CD4-positive, alpha-beta T cell (primary cell): ENCODE measurements at places on chromosomes 11 and 22.

DNA sequence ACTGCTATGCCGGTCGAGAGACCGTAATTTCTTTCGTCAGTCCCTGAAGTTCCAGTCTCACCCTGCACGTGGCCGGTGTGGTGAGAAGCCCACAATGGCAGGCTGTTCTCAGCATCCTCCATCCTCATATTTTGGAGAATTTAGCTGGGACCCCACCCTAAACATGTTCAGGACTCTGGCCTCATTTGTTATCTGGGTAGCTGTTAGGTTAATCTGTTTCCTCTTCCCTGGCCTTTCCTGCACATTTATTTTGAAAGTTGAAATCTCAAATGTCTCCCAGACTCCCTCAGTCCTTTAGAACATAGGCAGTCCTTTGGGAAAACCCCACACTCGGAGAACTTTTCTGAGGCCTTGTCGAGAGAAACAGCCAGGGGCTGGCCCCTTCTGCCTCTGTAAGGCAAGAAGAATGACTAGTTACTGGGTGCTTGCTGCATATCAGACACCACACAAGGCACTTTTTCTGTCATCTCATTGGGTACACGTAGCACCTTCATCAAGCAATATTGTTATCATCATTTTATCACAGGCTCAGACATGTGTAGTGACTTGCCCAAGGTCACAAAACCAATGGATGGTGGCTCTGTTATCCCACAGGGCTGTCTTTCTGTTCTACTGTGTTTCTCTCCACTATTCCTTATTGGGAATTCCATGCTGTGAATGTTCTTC lies 109.3 kb upstream of the CRYBB3 start:
- H3K4me1 ChIP-seq, result peaks cover 2% of the 10 kb centered on the region
- no peak overlapping the region for H3K27ac ChIP-seq
- no peak for DNase-seq
- no peak overlapping the region for H3K4me3 ChIP-seq
- H3K27me3 ChIP-seq, result no peaks in the 10 kb centered on the region

- no peaks in the 10 kb centered on the region for H3K27me3 ChIP-seq
- H3K4me1 ChIP-seq, result no peaks in the 10 kb centered on the region
- no peak for DNase-seq
- no peak overlapping the region for H3K4me3 ChIP-seq
- H3K36me3 ChIP-seq, result no peaks in the 10 kb centered on the region
- no peak overlapping the region for H3K27ac ChIP-seq
Observed at GRCh38 chr11:12930850-12931249, 78.3 kb upstream of the RASSF10 start.

- peak overlapping the region; percentile 84 for H3K4me3 ChIP-seq
- no peaks in the 10 kb centered on the region for H3K36me3 ChIP-seq
- H3K27ac ChIP-seq, result peak overlapping the region; percentile 81
- H3K27me3 ChIP-seq, result no peaks in the 10 kb centered on the region
- H3K4me1 ChIP-seq, result peaks cover 51% of the 10 kb centered on the region
Observed at GRCh38 chr22:40044870-40045834, 50.4 kb downstream of the FAM83F start.

DNA sequence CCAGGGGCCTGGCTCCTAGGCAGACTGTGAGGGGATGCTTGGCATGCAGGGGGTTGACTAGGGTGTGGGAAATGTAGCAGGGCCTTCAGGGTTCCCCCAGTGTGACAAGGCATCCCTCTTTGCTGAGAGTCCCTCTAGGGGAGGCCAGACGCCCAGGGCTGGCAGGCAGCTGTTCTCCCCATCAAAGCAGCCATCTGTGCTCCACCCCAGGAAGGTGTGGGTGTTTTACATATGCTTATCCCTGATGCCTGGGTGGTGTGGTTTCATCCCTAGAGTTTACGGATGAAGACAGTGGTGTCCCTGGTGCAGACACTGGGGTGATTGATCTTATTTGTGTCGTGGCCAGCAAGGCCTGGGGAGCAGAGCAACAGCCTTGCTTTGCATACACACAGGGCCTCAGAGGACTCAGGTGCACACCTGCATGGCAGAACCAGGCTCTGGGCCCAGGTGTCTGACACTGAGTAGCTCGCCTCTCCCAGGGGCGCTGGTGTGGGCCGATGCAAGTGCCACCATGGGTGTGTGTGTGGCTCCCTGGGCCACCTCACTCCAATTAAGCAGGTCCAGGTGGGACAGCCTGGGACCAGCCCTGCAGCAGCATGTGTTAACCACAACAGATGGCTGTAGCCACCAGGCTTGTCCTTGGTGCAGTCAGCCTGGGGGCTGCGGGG lies 74.2 kb downstream of the MED15 start:
- peaks cover 60% of the 10 kb centered on the region for H3K4me1 ChIP-seq
- no peaks in the 10 kb centered on the region for H3K27me3 ChIP-seq
- no peak for DNase-seq
- no peak overlapping the region for H3K27ac ChIP-seq
- no peak overlapping the region for H3K4me3 ChIP-seq
- peaks cover 98% of the 10 kb centered on the region for H3K36me3 ChIP-seq

DNA sequence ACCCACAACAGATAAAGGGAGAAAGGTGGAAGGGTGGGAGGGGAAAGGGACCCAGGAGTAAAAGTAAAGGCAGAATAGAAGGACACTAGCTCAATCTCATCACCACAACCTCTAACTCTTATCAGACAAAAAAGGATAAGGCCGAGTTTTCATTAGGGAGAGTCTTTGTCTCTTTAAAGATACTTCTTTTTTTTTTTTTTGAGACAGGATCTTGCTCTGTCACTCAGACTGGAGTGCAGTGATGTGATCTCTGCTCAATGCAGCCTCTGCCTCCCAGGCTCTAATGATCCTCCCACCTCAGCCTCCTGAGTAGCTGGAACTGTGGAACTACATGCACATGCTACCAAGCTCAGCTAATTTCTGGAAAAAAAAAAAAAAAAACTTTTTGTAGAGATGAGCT lies 85.6 kb upstream of the CHRM4 start:
- H3K4me3 ChIP-seq, result no peak overlapping the region
- H3K36me3 ChIP-seq, result peaks cover 3% of the 10 kb centered on the region
- H3K27ac ChIP-seq, result no peak overlapping the region
- no peak for DNase-seq
- H3K4me1 ChIP-seq, result peaks cover 3% of the 10 kb centered on the region
- H3K27me3 ChIP-seq, result no peaks in the 10 kb centered on the region

DNA sequence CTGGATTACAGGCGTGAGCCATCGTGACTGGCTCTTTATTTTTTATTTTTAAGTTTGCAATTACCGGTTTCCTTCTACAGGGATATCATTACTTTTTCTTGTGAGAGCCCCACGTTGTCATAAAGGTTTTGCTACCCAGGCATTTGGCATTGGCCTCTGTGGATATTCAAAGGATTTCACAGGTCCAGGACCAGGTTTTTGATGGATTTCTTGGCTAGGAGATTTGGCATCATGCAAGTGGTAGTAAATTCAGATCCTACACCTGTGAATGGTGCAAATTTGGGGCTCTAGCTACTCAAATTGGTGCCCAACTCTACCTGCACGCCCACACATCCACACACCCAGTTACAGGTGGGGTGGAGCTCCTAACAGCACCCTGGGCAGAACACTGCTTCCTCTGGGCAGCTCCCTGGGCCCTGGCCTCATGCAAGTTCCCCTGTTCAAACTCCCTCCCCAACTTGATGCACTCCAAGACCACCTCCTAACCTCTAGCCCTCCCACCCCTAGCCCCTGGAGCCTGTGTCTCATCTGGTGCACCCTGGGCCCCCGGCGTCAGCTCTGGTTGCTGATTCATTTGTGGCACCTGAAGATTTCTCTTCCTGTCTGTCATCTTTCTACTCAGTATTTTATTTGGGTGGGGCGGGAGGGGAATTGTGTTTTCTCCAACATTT lies 9.3 kb upstream of the MRGPRD start:
- DNase-seq, result no peak
- no peaks in the 10 kb centered on the region for H3K4me1 ChIP-seq
- no peaks in the 10 kb centered on the region for H3K36me3 ChIP-seq
- no peak overlapping the region for H3K4me3 ChIP-seq
- peaks cover 2% of the 10 kb centered on the region for H3K27me3 ChIP-seq

DNA sequence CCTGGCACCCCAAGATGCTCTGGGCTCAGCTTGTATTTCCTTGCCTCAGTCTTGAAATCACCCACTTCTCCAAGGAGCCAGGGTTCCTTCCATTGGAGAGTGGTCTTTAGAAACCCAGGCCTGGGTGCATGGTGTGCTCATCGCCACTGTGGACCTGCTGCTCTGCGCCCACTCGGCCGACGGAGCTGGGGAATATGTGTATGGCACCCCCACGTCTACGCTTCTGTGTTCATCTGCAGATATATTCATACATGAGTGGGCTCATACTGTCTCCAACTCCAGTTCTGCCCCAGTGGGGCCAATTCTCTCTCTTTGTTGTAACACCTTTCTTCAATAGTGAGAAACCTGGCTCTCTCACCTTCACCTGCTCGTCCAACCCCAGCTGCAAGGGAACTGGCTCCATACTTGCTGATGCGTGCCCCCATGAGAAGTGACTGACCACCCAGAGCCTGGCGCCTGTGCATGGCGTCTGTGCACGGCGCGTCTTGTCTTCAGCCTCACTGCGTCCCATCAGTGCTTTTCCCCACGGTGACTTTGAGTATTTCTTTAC lies 39.8 kb downstream of the KCNQ1 start:
- no peaks in the 10 kb centered on the region for H3K27me3 ChIP-seq
- no peak overlapping the region for H3K4me3 ChIP-seq
- no peak for DNase-seq

- peak overlapping the region; percentile 89 for H3K4me3 ChIP-seq
- H3K4me1 ChIP-seq, result peaks cover 87% of the 10 kb centered on the region
- no peak for DNase-seq
- peak overlapping the region; percentile 68 for H3K27ac ChIP-seq
Observed at GRCh38 chr11:128506356-128506755, 81.0 kb downstream of the ETS1 start.

DNA sequence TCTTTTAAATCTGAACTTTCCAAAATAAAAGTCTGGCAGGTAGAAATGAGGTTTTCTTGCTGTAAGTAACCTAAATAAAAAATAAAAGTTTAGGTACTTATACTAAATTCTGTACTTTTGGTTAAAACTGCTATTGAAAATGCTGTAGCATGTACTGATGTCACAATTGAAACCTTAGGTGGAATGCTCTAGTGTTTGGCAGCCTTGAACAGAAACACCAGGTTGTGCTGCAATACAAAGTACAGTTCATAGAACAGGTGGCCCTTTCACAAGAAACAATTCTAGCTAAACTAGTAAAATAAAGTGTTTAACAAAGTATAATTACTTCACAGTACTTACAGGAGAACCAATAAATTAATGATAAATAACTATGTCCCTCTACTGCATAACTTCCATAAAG lies 25.1 kb downstream of the NPAT start:
- no peaks in the 10 kb centered on the region for H3K27me3 ChIP-seq
- H3K36me3 ChIP-seq, result peaks cover 66% of the 10 kb centered on the region
- H3K4me3 ChIP-seq, result no peak overlapping the region
- H3K4me1 ChIP-seq, result peaks cover 38% of the 10 kb centered on the region
- peak; percentile 10 for DNase-seq

DNA sequence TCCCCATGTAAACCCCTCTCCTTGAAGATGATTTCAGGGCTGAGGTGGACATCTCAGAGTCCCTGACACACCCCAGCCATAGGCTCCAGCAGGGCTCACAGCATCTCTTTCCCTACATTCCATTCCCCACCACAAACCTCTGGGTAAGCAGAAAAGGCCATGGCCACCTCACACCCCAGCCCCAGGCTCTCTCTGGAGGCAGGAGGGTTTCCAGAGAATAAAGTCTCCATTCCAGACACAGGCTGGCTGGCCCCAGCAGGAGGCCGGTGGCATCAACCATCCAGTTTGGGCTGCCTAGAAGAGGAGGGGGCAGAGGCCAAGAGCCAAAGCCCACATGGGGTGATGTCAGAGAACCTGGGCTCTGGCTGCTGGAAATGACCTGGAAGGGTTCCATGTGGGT lies 61.4 kb downstream of the TP53I11 start:
- peaks cover 5% of the 10 kb centered on the region for H3K4me1 ChIP-seq
- no peak for DNase-seq
- no peak overlapping the region for H3K4me3 ChIP-seq
- H3K27ac ChIP-seq, result no peak overlapping the region
- H3K36me3 ChIP-seq, result no peaks in the 10 kb centered on the region

- H3K27me3 ChIP-seq, result no peaks in the 10 kb centered on the region
- H3K4me3 ChIP-seq, result no peak overlapping the region
- DNase-seq, result no peak
- H3K4me1 ChIP-seq, result no peaks in the 10 kb centered on the region
Observed at GRCh38 chr11:117501237-117501898, 173.7 kb downstream of the CEP164 start.

DNA sequence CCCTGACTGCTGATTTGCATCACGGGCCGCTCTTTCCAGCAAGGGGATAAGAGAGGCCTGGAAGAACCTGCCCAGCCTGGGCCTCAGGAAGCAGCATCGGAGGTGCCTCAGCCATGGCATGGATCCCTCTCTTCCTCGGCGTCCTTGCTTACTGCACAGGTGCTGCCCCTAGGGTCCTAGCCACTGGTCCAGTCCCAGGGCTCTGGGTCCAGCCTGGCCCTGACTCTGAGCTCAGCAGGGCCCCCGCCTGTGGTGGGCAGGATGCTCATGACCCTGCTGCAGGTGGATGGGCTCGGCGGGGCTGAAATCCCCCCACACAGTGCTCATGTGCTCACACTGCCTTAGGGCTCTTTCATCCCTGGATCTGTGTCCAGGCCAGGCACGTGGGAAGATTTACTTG lies 7.0 kb upstream of the IGLL5 start:
- peaks cover 8% of the 10 kb centered on the region for H3K4me1 ChIP-seq
- H3K27ac ChIP-seq, result no peak overlapping the region
- no peak for DNase-seq
- H3K27me3 ChIP-seq, result no peaks in the 10 kb centered on the region

GRCh38 chr22:29722151-29722550 lies 2.3 kb downstream of the CABP7 start:
- no peak for DNase-seq
- H3K36me3 ChIP-seq, result no peaks in the 10 kb centered on the region
- no peak overlapping the region for H3K27ac ChIP-seq
- peaks cover 7% of the 10 kb centered on the region for H3K4me1 ChIP-seq
- H3K27me3 ChIP-seq, result peaks cover 22% of the 10 kb centered on the region

DNA sequence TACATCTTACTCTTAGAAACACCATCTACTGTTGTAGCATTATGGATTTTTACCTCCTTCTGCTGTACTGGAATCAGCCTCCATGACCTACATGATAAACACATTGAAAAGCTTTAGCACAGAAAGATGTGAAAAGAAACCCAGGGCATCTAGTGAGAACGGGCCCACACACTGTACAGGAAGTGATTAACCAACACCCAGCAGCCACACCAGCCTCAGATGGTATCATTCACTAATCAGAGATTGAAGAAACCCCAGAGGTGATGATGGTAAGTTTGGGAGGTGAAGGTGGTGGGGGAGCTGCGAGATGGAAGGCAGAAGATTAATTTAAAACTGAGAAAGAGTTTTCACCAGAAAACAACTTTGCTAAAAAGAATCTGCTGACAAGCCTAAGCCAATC lies 46.1 kb downstream of the RASSF10 start:
- peaks cover 4% of the 10 kb centered on the region for H3K4me1 ChIP-seq
- H3K27ac ChIP-seq, result no peak overlapping the region
- H3K36me3 ChIP-seq, result no peaks in the 10 kb centered on the region
- H3K4me3 ChIP-seq, result no peak overlapping the region
- DNase-seq, result no peak

GRCh38 chr22:24175160-24175808 lies 6.0 kb upstream of the SUSD2 start:
- no peaks in the 10 kb centered on the region for H3K27me3 ChIP-seq
- peaks cover 75% of the 10 kb centered on the region for H3K36me3 ChIP-seq
- DNase-seq, result peak; percentile 60
- no peak overlapping the region for H3K27ac ChIP-seq

GRCh38 chr11:72655896-72656464 lies 18.2 kb downstream of the PDE2A start:
- no peaks in the 10 kb centered on the region for H3K27me3 ChIP-seq
- no peak for DNase-seq
- no peaks in the 10 kb centered on the region for H3K36me3 ChIP-seq
- H3K27ac ChIP-seq, result no peak overlapping the region

- H3K4me3 ChIP-seq, result no peak overlapping the region
- H3K36me3 ChIP-seq, result peaks cover 80% of the 10 kb centered on the region
- DNase-seq, result no peak
- no peaks in the 10 kb centered on the region for H3K27me3 ChIP-seq
Observed at GRCh38 chr11:125618383-125618782, 6.6 kb upstream of the CHEK1 start.
